Common myeloid progenitor, CD34-positive (primary cell): ENCODE measurements at places on chromosomes 12 and 14.

DNA sequence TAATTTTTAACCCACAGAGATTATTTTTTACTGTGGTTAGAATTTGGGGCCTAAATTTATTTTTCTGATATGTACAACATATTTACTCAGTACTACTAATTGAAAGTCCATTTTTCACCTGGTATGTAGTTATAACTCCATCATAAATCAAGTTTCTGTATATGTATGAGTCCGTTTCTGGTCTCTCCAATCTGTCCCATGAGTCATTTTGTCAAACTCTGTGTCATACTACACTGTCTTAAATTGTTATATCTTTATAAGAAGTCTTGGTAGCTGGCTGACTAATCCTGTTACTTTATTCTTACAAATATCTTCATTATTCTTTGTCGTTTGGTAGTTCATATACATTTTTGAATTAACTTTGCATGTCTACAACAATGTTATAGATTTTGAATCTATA lies 344.0 kb downstream of the PDZRN4 start:
- no peak for DNase-seq

- no peak for DNase-seq
Measured at GRCh38 chr14:54784060-54784459, 118.6 kb downstream of the GCH1 start.

GRCh38 chr14:58533446-58533845 lies 104.3 kb upstream of the DACT1 start:
- DNase-seq: no peak

GRCh38 chr12:112716099-112717093 lies 75.2 kb upstream of the RPH3A start:
- DNase-seq: no peak

GRCh38 chr12:54279632-54280467 lies at the start of gene CBX5:
Gene CBX5, minus strand, starts transcription at chr12:54280122. Its CDS starts 22,472 bp downstream, at chr12:54257650.
- DNase-seq: peak; percentile 99

DNA sequence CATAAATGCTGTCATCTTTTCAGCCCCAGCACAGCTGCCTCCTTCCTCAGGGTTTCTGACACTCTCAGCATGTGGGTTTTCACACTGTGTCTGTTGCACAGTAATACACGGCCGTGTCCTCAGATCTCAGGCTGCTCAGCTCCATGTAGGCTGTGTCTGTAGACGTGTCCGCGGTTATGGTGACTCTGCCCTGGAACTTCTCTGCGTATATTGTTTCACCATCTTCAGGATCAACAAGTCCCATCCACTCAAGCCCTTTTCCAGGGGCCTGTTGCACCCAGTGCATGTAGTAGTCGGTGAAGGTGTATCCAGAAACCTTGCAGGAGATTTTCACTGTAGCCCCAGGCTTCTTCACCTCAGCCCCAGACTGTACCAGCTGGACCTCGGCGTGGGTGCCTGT lies 1210.6 kb downstream of the TMEM121 start:
- DNase-seq: no peak

- no peak for DNase-seq
Measured at GRCh38 chr12:67057072-67057471, 212.1 kb upstream of the CAND1 start.

- DNase-seq: no peak
Measured at GRCh38 chr12:57459750-57460467, at the start of gene GLI1. Gene GLI1, plus strand, starts transcription at chr12:57459785. Its CDS starts 3,907 bp downstream, at chr12:57463692.

- no peak for DNase-seq
Measured at GRCh38 chr14:103690332-103690731, 24.9 kb downstream of the XRCC3 start.

- no peak for DNase-seq
Measured at GRCh38 chr14:98742001-98742400, 530.0 kb downstream of the BCL11B start.

DNA sequence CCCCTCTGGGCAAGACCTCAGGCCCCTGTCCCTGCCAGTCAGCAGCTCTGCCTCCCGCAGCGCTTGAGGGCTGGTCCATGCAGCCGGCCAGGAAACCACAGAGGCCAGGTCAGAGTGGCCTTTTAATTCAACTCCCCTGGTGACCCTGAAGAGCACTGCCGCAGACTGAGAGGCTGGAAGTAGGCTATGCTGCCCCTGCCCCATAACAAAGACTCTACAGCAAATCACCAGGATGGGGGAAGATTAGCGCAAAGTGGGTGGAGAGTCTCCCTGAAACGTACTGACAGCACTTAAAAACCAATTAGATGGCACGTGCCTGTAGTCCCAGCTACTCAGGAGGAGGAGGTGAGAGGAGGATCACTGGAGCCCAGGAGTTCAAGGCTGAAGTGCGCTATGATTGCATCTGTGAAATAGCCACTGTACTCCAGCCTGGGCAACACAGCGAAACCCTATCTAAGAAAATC lies 70.5 kb downstream of the ITPK1 start:
- no peak for DNase-seq

GRCh38 chr14:103374121-103374520 lies 11.1 kb upstream of the MARK3 start:
- no peak for DNase-seq

DNA sequence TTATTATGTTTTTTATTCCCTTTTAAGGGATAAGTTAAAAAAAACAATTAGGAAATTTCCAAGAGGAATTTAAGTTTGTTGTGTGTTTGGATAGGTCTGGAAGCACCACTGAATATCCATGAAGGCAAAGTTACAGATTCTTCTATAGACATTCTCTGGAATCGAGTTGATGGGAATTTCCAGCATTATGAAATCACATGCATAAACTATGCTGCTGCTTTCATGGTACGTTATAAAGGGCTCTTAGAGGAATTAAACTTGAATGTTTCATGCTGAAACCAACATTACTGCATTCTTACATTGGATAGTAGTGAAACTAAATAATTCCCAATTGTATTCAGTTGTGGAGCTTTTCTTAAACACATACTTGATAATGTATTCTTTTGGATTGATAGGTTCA lies 21.5 kb upstream of the PTPRQ start:
- DNase-seq: no peak

DNA sequence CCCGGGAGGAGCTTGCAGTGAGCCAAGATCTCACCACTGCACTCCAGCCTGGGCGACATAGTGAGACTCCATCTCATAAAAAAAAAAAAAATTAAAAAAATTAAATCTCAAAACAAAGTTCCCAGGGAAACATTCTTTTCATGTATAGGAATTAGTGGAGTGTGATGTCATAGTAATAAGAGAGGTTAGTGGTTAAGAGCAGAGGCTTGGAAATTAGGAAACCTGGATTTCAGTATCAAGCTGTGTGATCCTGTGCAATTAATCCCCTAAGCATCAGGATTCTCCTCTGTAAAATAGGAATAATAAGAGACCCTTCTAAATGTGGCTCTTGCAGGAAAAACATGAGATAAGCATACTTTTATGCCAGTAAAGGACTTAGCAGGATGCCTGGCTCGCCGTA lies 3.1 kb upstream of the TXNRD1 start:
- no peak for DNase-seq
